ENCODE measurements at places on chromosomes 5 and 9. TPM values are rescaled to one million over a fixed set of nuclear protein-coding genes. Genes with fewer than 3 reads are reported as not detected.

TMEM167A gene
- 41.9 TPM for total RNA-seq

- no peak overlapping the region for H3K4me3 ChIP-seq
- H3K27ac ChIP-seq = no peak overlapping the region
- no peak for DNase-seq
- H3K4me1 ChIP-seq = no peaks in the 10 kb centered on the region
- H3K27me3 ChIP-seq = no peaks in the 10 kb centered on the region
These were observed 129.6 kb downstream of the EPB41L4A start for GRCh38 chr5:112289465-112289864.

DNA sequence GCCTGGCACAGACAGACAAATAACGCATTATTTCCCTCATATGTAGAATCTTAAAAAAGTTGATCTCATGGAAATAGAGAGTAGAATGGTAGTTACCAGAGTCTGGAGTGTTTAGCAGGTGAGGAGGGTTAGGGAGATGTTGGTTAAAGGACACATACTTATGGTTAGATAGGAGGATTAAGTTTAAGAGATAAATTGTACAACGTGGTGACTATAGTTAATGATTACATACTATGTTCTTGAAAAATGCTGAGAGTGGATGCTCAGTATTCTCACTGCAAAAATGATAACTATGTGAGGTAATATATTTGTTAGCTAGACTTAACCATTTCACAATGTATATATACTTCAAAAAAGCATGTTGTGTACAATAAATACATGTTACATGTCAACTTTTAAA lies 38.0 kb downstream of the CERT1 start:
- no peak overlapping the region for H3K27ac ChIP-seq
- no peak overlapping the region for H3K4me3 ChIP-seq
- H3K4me1 ChIP-seq = no peaks in the 10 kb centered on the region
- H3K36me3 ChIP-seq = no peaks in the 10 kb centered on the region
- no peaks in the 10 kb centered on the region for H3K27me3 ChIP-seq

GRCh38 chr5:34517249-34517648 lies 138.9 kb upstream of the RAI14 start:
- no peaks in the 10 kb centered on the region for H3K4me1 ChIP-seq
- DNase-seq = no peak
- no peak overlapping the region for H3K4me3 ChIP-seq
- H3K27me3 ChIP-seq = no peaks in the 10 kb centered on the region

DNA sequence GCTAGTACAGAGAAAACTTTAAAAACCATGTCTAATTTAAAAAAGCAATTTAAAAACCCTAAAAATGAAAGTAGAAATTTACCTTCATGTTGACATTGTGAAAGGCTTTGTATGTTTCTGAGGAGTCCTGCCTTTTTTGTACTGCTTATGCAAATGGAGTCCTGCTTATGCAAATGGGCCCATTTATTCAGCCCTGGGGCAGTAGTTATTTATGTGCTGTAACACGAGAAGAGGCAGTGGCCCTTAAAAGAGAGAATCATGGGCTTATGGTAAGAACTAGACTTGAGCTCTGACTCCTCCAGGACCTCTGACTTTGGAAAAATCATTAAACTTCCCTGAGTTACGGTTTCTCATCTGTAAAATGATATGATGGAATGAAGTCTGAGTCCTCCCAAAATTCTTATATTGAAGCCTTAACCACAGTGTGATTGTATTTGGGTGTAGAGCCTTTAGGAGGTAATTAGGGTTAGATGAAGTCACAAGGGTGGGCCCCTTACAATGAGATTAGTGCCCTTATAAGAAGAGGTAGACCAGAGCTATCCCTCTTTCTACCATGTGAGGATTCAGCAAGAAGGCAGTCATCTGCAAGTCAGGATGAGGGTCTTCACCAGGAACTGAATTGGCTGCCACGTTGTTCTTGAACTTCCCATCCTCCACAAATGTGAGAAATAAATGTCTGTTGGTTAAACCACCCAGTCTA lies 447.8 kb upstream of the CD180 start:
- H3K4me3 ChIP-seq = no peak overlapping the region
- no peak for DNase-seq
- H3K36me3 ChIP-seq = no peaks in the 10 kb centered on the region

DNA sequence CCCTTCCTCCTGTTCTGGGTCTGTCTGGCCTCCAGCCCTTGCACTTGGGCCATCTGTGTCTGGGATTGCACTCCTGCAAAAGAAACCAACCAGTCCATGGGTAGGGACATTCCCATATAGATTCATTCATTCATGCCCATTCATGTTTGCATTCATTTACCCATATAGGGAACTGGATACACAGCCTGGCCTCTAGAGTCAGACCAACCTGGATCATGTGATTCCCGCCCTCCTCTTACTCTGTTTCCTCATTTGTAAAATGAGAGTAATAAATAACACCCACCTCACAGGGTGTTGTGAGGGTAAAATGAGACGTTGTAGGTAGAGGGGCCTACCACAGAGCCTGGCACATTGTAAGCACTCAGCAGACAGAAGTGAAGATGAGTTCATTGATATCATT lies 8.5 kb downstream of the PCDH12 start:
- no peak overlapping the region for H3K27ac ChIP-seq
- H3K36me3 ChIP-seq = no peaks in the 10 kb centered on the region

GRCh38 chr5:113336975-113337374 lies 97.8 kb downstream of the TSSK1B start:
- DNase-seq = peak; percentile 28
- no peaks in the 10 kb centered on the region for H3K4me1 ChIP-seq
- H3K36me3 ChIP-seq = no peaks in the 10 kb centered on the region
- no peak overlapping the region for H3K4me3 ChIP-seq

DNA sequence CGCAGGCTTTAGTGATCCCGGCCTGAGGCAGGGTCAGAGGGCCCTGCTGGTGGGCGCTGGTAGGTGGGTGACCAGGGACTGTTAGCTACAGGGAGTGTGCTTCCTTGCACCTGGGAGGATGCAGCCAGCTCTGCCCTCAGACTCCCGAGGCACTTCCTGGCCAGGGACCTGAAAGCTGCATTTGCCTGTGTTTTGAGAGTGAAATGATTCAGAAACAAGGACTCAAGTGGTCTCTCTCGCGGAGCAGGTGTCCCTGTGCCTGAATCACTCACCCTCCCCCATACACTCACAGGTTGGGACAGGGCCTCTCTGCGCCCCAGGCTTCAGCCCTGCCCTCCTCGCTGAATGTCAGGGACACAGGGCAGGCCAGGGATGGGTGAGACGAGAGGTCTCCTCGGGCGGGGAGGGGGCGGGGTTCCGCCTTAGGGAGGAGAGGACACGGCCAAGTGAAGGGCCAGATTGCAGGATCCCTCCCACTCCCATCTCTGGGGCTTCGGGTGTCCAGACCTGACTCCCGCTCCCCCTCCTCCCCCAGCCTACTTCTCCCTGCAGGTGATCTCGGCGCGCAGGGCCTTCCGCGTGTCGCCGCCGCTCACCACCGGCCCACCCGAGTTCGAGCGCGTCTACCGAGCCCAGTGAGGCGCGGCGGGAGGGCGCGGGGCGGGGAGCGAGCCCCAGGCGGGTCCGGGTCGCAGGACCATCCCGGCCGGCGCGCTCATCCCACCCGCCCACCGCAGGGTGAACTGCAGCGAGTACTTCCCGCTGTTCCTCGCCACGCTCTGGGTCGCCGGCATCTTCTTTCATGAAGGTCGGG lies 1.5 kb downstream of the LTC4S start:
- H3K36me3 ChIP-seq = no peaks in the 10 kb centered on the region
- H3K4me1 ChIP-seq = no peaks in the 10 kb centered on the region
- H3K27ac ChIP-seq = peak overlapping the region; percentile 77
- DNase-seq = no peak
- peak overlapping the region; percentile 52 for H3K4me3 ChIP-seq
- H3K27me3 ChIP-seq = no peaks in the 10 kb centered on the region

DNA sequence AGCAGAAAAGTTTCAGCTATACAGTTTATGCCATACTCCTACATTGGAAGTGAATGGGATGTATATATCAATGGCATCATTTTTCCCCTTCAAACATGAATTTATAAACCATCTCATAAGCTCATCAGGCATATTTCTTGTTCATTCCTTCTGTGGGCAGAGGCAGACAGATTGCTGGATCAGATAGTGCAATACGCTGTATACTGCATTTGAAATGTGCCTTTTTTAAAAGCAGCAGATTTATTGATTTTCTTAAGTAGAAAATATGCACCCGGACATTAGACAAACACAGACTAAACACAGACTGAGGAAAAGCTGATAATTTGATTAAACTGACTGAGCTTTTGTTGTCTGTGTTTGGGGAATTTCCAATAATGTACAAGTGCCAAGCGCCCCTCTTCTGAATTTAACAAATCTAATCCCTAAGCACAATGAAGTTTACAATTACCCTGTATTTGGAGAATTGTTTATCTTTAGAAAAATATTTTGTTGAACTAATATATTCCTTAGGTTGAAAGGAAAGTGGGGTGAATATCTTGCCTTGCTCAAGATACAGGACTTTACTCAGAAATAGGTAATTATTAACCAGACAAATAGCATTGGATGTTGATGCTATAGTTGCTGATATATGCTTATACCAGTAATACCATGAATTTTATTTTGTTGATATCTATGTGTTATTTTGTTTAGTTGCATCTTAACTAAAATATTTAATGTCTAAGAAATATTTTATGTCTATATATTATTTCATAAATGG lies 566.6 kb upstream of the MEF2C start:
- DNase-seq = no peak
- H3K36me3 ChIP-seq = no peaks in the 10 kb centered on the region
- H3K4me1 ChIP-seq = no peaks in the 10 kb centered on the region
- H3K27ac ChIP-seq = no peak overlapping the region

DNA sequence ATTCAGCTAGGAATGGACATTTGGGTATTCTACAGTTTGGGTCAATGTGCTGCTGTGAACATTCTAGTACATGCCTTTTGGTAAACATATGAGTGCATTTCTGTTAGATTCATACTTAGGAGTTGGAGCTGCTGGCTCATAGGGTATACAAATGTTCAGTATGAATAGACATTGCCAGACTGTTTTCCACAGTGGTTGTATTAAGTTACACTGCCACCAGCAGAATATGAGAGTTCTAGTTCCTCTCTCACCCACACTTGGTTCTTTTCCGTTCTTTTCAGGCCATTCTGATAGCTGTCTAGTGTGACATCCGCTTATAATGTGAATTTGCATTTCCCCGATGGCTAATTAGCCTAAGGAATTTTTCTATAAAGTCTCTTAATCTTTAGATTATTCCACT lies 25.0 kb downstream of the STOM start:
- no peaks in the 10 kb centered on the region for H3K36me3 ChIP-seq
- H3K27ac ChIP-seq = no peak overlapping the region
- H3K4me3 ChIP-seq = no peak overlapping the region

- peak overlapping the region; percentile 78 for H3K27ac ChIP-seq
- no peaks in the 10 kb centered on the region for H3K27me3 ChIP-seq
- H3K4me3 ChIP-seq = no peak overlapping the region
- peak; percentile 62 for DNase-seq
- no peaks in the 10 kb centered on the region for H3K4me1 ChIP-seq
These were observed 31.5 kb upstream of the FREM1 start for GRCh38 chr9:14941501-14942405.

DNA sequence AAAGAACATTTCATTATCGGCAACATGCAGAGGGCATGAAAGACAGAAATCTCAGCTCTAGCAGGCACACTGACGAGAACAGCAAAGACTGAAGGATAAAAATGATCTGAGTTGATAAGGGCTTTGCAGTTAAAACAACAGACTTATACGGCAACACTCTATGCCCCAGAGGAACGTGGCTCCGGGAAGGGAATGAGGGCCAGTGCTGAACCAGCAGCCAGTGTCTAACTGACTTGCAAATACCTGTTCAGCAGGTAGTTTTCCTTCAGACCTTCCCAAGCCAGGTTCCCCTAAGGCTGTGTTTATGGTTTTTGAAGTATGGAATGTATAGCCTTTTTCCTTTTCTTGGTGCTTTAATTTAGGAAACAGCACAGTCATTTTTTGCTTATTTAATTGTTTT lies 121.3 kb upstream of the CDH18 start:
- no peak for DNase-seq
- H3K4me1 ChIP-seq = no peaks in the 10 kb centered on the region
- no peak overlapping the region for H3K27ac ChIP-seq
- H3K27me3 ChIP-seq = no peaks in the 10 kb centered on the region

FGF1 gene
- total RNA-seq = 5.7 TPM

- no peak overlapping the region for H3K27ac ChIP-seq
- H3K4me1 ChIP-seq = no peaks in the 10 kb centered on the region
- H3K27me3 ChIP-seq = no peaks in the 10 kb centered on the region
- no peak for DNase-seq
- H3K4me3 ChIP-seq = no peak overlapping the region
These were observed 77.0 kb upstream of the ZFAND5 start for GRCh38 chr9:72441848-72442607.

- no peaks in the 10 kb centered on the region for H3K36me3 ChIP-seq
- H3K27me3 ChIP-seq = no peaks in the 10 kb centered on the region
- no peak for DNase-seq
These were observed 10.6 kb downstream of the CDK20 start for GRCh38 chr9:87963770-87964169.

INSL4 gene
- not detected for total RNA-seq

IL5 gene
- total RNA-seq = not detected

DNA sequence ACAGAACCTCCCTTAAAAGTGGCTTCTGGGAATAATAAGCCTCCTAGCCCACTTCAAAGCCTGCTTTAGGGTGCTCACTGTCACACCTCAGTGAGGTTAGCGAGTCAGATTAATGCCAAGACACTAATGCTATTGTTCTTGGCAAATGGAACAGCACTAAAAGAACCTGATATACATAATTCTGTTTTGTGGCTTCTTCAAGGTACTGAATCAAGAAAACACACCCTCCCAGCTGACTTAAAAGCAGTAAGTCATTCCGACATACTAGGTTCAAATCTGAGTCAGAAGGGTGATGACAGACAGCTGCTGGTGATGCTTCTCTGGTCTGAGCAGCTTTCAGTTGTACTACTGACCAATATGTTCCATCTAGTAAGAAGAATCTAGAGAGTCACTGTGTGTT lies 121.6 kb downstream of the OXCT1 start:
- H3K4me1 ChIP-seq = no peaks in the 10 kb centered on the region
- no peak for DNase-seq
- H3K4me3 ChIP-seq = no peak overlapping the region
- H3K27ac ChIP-seq = no peak overlapping the region
- H3K36me3 ChIP-seq = no peaks in the 10 kb centered on the region

IFNA21 gene
- not detected for total RNA-seq

CCNG1 gene
- 83.5 TPM for total RNA-seq

DOCK2 gene
- 9.7 TPM for total RNA-seq
